Chondrocyte (in vitro differentiated cells): ENCODE measurements at places on chromosomes 1 and 21.

- no peak for DNase-seq
- peaks cover 3% of the 10 kb centered on the region for H3K36me3 ChIP-seq
- peaks cover 10% of the 10 kb centered on the region for H3K4me1 ChIP-seq
- H3K27me3 ChIP-seq, result no peaks in the 10 kb centered on the region
Observed at GRCh38 chr21:38965910-38966504, 160.3 kb downstream of the ETS2 start.

DNA sequence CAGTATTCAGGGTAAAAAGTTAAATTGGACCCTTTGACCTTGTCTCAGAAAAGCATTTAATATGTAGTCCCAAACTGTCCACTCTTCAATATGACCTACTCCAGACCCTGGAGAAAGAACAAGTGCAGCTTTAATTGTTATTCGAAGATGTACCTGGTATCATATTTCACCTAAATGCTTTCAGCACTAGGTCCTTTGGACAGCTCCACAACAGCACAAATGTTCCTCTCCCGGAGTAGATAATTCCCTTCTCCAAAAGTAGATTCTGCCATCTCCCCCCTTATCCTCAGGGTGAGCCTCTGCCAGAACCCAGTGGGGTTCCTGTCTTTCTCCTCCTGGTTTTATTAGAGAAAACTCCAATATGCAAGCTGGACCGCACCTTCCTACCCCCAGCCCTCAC lies 104.5 kb upstream of the AJAP1 start:
- no peak overlapping the region for H3K4me3 ChIP-seq
- no peak overlapping the region for H3K27ac ChIP-seq
- no peaks in the 10 kb centered on the region for H3K36me3 ChIP-seq

DNA sequence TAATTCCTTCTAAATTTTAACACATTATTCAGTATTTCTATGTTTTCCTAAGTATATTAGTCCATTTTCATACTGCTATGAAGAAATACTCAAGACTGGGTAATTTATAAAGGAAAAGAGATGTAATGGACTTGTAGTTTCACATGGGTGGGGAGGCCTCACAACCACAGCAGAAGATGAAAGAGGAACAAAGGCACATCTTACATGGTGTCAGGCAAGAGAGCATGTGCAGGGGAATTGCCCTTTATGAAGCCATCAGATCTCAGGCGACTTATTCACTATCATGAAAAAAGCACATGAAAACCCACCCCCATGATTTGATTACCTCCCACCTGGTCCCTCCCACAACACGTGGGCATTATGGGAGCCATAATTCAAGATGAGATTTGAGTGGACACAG lies 15.6 kb downstream of the GBP5 start:
- no peaks in the 10 kb centered on the region for H3K36me3 ChIP-seq
- no peak for DNase-seq
- H3K27me3 ChIP-seq, result peaks cover 4% of the 10 kb centered on the region
- H3K27ac ChIP-seq, result no peak overlapping the region
- no peaks in the 10 kb centered on the region for H3K4me1 ChIP-seq
- H3K4me3 ChIP-seq, result no peak overlapping the region

DNA sequence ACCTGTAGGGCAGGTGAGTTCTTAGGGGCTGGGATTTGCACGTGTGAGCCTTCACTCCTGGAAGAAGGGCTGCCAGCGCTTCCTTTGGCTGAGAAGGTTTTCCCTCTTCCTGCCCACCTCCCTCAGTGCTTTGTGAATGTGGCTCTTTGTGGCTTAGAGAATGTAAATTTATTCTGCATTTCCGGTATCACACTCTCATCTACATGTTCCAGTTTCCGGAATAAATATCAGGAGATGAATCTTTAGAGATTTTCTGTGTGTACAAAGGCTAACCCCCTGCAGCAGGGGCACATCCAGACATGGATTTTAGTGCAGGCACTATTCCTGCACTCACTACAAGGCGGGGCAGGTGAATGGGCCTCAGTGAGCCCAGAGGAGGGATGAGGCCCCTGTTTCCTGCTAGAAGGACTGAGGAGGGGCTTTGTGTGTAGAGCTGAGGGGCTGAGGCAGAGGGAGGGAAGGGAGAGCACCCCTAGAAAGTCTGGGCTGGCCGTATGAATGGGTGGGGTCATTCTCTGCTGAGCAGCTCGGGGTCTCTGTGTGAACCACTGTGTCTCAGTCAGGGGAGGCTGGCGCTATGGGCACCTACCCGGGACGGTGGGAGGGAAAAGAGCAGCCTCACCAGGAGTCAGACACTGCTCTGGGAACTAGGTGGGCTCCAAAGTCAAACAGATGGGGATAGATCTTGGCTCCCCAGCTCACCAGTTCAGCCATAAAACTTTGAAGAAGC lies 207.5 kb downstream of the MATN1 start:
- H3K4me3 ChIP-seq, result no peak overlapping the region
- H3K4me1 ChIP-seq, result peaks cover 10% of the 10 kb centered on the region

- H3K4me3 ChIP-seq, result no peak overlapping the region
- H3K4me1 ChIP-seq, result no peaks in the 10 kb centered on the region
- no peaks in the 10 kb centered on the region for H3K27me3 ChIP-seq
- no peak for DNase-seq
- H3K36me3 ChIP-seq, result peaks cover 7% of the 10 kb centered on the region
- H3K27ac ChIP-seq, result no peak overlapping the region
Observed at GRCh38 chr21:31124010-31124409, 85.7 kb upstream of the KRTAP19-8 start.
